ENCODE measurements at places on chromosomes 3 and 15.
A peak's percentile ranks its signal among the peaks of the same experiment; 100 is the strongest.

- no peak for DNase-seq
Observed at GRCh38 chr3:177679568-177680471, 482.5 kb upstream of the TBL1XR1 start.

DNA sequence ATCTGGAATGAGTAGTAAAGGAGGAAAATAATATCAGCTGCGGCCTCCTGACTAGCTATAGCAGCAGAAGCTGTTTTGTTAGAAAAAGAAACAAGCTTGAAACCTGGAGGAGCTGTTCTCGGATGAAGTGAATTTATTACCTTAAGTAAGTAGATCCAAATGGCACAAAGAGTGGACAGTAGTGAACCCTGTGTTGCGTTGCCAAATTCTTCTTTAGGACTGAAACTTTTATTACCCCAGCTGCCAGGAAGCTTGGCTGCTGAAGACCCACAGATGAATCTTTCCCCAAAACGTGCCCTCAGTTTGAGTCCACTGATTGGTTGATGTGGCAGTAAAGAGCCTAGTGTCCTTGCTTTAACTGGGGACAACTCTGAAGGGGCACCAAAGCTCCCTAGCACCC is 366.8 kb upstream of the GBE1 start:
- no peak for DNase-seq

DNA sequence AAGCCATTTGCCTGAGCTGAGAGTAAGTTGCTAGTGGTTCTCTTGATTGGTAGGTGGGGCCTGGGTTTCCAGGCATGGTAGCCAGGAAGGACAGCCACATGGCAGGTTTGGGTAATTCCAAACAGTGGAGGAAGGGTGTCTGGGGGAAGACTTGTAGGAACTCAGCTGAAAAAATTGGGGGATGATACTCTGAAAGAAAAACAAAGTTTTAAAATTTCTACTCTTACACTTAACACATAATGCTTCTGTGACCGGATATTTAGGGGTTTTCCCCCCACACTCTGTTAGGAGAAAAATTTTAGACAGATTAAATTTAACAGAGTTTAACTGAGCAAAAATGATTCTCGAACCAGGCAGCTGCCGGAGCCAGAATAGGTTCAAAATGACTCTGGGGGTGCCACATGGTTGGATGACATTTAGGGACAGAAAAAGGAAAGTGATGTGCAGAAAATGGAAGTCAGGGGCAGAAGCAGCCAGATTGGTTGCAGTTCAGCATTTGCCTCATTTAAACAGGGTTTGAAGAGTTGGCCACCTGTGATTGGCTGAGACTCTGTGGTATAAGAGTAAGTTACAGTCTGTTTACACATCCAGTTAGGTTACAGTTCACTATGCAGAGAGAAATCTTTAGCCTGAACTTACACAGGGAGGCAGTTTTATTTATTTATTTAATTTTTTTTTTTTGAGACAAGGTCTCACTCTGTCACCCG is 8.1 kb downstream of the B2M start:
- DNase-seq = no peak

DNA sequence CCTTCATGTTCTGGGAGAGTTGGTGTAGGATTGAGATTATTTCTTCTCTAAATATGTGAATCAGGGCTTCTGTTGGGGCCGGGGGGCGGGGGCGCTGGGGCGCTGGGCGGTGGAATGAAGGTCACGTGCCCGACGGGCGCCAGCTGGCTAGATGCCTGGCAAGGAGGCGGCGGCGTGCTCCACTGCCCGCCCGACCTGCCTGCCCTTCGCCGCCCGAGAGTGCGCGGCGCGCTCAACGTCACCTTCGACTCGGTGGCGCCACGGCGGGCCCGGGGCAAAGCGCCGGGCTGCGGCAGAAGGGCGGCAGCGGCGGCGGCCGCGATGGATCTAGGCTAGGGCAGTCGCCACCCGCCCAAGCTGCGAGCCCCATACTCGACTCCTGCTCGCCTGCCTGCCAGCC is 47.0 kb upstream of the LHFPL4 start:
- peak; percentile 48 for DNase-seq

GRCh38 chr3:14885307-14885706 is 62.1 kb upstream of the NR2C2 start:
- DNase-seq = no peak

GRCh38 chr3:156488767-156489166 is 66.2 kb downstream of the SSR3 start:
- no peak for DNase-seq

- DNase-seq = no peak
Observed at GRCh38 chr15:27342991-27343390, 372.0 kb downstream of the GABRG3 start.

DNA sequence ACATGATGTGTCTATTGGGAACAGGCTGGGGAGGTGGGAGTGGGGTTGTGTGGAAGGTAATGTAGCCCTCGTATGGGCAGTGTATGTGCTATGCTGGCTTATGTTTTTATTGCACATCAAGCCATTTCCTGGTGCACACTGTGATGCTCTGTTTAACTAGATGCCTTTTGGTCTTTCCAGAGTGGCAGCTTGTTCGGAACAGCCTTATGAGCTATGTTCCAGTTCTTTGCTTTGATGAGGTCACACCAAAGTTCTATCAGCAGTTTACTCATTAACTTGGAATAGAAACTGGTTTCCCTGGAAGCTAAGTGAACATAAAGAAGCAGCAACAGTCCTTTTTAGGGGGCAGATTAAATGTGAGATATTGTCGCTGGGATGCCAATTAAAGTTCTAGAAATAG is 133.9 kb downstream of the DIPK2A start:
- DNase-seq = no peak

DNA sequence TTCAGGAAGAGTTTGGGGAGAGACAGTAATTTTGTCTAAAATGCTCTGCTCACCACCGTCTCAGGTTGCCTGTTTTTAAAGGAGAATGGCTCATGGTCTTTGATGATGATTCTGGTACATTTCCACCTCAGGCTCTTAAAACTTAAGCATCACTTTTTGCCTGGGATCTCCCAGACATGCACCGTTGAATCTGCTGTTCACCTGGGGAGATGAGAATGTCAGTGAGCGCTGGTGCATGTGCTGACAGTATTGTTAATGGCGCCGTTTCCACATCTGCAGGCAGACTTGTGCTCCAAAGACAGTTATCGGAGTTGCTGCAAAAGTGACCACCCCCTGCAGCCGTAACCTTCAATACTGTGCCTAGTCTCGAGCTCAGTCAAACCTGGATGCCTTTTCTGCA is 219.0 kb upstream of the TPM1 start:
- DNase-seq = no peak

DNA sequence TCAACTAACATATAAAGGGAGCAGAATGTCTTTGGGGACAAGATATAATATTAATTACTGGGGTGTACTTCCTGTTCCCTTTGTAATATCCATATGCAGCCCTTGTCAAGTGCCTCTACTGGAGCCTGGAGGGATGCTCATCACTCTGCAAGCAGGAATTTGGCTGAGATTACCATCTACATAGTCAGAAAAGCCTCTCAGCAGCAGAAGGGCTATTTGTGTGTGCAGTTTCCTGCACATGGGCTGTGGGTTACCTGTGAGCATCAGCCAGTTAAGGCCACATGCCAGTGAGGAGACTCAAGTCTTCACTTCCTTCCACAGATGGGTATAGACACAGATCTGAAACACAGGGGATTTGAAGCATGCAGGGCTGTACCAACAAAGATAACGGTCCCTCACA is 278.1 kb upstream of the PLSCR5 start:
- no peak for DNase-seq

- peak; percentile 57 for DNase-seq
Observed at GRCh38 chr3:186361762-186362536, at the start of gene DGKG. TSS of gene DGKG (minus strand) at chr3:186362234. CDS start at chr3:186320459, 41,775 bp downstream.

DNA sequence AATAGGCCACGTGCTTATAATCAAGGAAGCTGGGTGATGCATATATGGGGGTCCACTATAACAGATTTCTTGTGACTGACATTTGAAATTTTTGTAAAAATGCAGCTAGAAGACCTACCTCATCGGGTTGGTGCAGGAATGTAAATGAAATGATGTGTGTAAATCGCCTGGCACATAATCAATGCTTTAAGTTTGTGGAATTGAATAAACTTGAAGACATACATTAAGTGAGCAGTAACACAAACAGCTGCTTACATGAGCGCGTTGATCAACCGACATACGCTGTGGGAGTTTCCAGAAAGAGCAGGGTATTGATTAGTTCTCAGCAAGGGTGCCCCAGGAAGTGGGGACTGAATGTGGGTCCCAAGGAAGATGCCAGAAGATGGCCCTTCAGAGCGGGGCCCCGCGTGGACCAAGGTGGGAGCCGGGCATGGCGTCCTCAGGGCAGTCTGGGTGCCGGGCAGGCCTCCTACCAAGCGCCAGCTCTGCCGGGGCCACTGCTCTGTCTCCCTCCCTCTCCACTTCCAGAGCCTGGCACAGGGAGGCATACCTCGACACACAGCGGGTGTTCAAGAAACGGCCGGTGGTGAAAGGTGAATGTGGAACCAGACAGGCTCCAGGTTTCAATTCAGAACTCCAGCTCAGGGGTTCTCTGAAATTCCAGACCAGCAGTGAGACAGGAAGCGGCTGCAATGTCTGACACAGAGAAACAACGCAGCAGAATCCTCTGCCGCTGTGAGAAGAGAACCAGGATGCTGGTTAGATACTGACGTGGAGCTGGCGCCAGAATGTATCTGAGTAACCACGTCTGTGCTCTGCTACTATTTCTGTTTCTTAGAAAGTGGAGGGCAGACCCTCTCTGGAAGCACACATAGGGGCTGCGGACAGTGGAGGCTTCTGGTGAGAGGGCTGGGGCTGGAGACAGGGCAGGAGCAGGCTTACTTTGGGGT is 12.6 kb downstream of the BFSP2 start:
- peak; percentile 67 for DNase-seq

- no peak for DNase-seq
Observed at GRCh38 chr3:179432021-179432420, 19.2 kb downstream of the GNB4 start.

All from AG20443 (cell line).